Activated T-helper 2 cell treated with anti-CD3 and anti-CD28 coated beads, Interferon-gamma antibody, Interleukin-2, Interleukin-4, amounts not matched to agents 10 μg/mL and 5 μg/mL and 100 μg/mL, durations not matched to agents 14 hours and 24 hours and 36 hours (primary cell): ENCODE measurements at places on chromosomes 11 and 22.

GRCh38 chr11:46719048-46719542, at the start of gene F2:
F2 (plus strand) TSS chr11:46719213; CDS start chr11:46719236, 23 bp downstream.
- DNase-seq: no peak

- no peak for DNase-seq
These were observed 898 bp upstream of the ROBO3 start for GRCh38 chr11:124864176-124864891.

DNA sequence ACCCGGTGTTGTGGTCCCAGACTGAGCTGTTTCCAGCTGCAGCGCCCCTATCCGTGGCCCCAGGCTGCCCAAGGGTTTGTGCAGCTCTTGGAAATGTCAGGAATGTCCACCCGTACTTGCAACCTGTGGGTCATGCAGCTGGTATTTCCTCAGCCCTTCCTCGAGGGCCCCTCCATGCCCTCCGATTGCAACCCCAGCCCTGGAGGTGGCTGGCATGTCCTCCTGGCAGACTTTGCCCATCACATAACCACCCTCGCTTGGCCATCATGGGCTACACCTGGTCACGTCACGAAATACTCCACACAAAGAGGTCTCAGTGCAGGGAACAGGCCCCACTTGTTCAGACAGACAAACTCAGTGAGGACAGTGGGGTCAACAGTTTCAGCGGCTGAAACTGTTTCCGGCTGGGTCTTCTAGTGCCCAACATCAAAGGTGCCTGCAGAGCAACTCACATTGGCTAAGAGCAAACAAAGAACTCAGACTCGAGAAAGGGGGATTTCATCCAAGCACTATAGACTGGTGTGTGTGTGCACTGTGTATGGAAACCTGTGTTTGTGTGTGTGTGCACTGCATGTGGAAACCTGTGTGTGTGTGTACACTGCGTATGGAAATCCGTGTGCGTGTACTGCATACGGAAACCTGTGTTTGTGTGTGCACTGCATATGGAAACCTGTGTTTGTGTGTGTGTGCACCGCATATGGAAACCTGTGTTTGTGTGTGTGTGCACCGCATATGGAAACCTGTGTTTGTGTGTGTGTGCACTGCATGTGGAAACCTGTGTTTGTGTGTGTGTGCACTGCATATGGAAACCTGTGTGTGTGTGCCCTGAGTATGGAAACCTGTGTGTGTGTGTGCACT, 72.8 kb upstream of the CCND1 start:
- DNase-seq: no peak

DNA sequence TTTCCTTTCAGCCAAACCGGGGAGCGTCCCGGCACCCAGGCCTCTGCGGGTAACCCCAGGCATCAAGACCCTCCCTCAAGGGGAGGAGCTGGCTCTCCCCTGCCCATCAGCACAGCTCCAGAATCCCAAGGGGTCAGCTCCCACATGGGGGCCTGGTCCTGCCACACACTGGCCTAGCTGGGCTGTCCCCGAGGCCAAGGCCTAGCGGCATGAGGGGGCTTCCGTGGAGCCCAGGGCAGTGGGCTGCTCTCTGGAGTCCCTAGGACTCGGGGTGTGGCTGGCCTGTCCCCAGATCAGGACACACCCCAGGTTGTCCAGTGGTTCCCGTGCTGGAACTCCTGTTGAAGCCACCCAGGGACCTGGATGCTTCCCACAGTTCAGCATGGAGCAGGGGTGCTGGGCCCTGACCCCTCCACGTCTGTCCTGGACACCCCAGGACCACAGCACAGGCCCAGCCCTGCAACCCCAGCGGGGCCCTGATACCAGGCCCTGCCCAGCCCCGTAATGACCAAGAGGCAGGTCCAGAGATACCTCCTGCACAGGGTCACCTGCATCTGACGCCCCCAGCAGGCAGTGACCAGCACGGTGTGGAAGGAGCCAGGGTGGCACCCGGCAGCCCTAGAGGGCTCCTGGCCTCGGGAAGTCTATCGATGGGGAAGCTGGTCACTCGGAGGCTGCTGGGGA, 5.5 kb downstream of the HRAS start:
- DNase-seq: no peak

DNA sequence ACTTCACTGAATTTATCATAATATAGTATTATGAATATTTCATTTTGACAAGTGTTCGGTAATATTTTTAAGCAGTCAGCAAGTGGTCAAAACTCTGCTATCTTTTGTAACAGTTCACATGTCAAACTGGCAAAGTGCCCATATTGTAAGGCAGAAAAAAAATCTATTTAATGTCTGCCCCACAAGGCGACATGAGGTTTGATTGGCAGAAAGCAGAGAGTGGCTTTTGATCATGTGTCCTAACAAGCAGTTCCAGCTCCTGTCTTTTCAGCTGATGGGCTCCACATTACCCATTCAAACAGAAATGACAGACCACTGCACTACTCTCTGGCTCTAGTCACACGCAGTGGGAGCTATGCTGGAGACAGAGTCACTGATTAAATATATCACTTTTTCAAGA, 59.0 kb downstream of the SOX6 start:
- no peak for DNase-seq

GRCh38 chr11:100908746-100909145, 220.9 kb downstream of the PGR start:
- DNase-seq: no peak

- no peak for DNase-seq
These were observed 195.0 kb upstream of the NECTIN1 start for GRCh38 chr11:119924017-119924416.

DNA sequence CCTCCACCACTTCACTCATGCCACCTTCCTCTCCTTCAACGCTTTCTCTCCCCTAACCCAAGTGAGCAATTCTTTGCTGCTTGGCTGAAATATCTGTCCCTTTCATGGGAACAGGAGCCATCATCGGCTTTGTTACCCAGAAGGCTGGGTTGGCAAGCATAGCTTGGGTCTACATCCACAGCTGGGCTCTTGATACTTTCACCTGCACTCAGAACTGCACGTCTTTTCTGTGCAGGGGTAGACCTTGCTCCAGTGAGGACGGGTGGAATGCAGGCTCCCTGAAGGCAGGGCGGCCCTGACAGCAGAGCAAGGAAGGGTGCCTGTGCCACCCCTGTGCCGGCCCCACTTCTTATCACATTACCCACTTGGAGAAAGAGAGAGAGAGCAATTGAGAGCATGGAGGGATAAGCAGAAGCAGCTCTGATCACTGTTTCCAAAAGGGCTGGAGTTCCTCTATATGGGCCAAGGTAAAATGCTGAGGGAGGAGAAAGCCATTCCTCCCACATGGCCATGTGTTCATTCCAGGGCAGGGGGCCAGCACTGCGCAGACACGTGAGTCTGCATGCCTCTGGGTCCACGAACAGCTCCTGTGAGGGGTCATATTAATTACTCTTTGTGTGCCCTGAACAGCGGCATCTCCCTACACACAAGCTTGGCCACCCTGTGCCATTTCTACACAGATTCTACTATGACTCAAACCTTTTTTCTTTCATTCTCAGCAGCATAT, 181.8 kb downstream of the BUD13 start:
- no peak for DNase-seq

- no peak for DNase-seq
These were observed 25.1 kb downstream of the B3GAT1 start for GRCh38 chr11:134386945-134387344.

GRCh38 chr11:117720061-117720511, 76.9 kb downstream of the DSCAML1 start:
- DNase-seq: no peak

DNA sequence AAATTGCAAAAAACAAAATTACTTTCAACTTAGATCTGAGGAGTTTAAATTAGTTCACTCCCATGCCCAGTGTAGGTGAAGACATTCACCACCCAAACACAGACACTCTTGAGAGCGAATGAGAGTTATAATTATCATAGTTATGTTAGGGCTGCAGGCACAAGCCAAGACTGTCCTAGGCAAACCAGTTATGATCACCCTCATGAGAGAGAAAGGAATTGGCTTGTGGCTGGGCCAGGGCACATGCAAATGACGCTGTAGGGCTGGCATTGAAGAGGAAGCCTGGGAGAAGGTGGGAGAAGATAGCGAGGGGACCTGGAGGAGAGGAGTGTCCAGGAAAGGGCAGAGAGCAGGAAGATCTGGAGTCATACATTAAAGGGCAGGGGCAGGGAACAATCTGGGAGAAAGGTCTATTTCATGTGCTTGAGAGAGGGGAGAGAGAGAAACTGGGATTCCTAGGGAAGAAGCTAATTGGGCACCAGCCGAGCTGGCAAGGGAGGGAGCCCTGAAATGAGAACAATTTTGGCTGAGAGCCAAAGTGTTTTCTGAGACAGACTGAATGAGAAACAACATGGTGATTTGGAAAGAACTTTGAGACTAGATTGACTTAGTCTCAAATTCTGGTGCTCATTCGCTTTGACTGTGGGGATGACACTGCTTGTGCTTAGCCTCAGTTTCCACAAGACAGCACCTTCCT, 279.9 kb downstream of the KIRREL3 start:
- DNase-seq: no peak

DNA sequence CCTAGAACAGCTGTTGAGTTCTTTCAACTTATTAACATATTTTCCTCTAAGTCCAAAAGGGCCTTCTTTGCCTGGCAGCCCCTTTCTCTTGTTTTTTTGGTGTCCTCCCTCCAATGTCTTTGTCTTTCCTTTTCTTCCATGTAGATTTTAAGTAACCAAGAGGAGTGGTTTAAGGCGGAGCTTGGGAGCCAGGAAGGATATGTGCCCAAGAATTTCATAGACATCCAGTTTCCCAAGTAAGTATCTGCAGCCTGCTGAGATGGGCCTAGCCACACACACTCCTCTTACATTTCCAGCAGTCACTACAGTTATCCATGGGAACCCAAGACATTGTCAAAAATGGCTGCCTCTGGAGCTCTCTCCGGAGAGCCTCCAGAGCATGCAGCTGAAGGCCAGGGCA, 4.5 kb upstream of the TMA7B start:
- DNase-seq: no peak

DNA sequence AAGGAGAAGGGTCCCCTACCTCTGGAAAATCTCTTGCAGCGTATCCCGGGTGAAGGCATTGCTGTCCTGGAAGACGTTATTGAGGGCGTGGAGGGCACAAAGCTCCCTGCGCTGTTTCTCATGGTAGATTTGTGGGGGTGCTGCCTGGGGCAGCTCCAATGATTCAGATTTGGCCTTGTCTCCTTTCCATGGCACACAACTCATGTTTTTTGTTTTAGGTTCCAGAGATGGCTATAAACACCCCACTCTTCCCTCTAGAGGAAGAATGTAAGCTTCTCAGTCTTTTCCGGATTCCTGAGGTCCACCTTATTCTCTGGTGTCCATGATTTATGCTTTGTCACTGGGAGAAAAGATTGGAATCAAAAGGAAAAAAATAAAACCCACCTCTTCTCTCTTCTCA, 959 bp downstream of the JOSD1 start:
- DNase-seq: no peak

DNA sequence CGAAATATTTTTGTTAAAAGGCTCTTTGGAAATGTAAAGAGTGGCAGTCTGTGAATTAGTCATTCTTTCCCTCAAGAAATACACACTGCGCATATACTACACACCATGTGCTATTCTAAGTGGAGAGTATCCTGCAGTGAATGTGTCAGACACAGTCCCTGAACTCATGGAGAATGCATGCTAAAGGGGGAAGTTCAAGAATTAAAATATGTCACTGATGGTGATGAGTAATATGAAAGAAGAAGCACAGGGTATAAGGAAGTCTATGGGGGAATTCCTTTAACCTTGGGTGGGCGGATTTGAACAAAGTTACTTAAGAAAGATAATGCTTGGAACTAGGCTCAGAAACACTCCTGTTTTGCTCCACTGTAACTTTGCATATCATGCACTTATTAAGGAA, 153.0 kb downstream of the LRRC4C start:
- no peak for DNase-seq

DNA sequence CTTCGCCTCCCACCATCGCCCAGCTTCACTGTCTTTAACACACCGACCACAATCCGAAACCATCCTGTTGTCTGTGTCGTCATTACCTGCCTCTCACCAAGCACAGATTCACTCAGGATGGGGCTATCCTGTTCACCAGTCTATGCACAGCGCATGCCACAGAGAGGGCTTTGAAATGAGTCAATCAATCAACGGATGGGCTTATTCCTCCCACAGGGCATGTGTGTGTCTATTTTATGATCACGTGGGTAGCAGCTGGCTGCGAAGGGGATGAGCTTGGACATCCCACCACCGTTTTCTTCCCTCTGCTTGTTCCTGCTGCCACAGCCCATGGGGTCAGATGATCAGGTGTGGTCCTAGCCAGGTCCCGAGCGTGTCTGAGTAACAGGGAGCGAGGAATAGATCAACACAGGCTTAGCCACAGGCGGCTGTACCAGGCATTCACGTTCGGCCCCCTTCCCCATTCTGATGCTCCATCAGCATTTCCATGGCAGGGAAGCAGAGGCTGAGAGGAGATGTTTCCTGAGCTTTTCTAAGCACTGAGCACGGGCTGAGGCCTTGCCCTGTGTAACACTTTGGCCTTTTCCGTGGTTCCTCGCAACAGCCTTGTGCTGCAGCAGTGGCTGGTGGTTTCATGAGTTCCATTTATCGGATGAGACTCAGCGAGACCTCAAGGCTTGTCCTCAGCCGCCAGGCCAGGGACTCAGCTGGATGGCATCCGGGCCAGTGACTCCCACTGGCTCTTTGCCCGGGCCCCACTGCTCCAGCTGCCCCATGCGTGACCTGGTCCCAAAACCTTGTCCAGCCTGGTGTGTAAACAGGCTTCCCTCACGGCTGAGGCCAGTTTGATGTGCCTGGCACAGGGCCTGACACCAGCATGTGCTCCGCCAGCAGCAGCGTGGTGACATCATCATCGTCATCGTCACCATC, 48.1 kb upstream of the FGF3 start:
- no peak for DNase-seq

- DNase-seq: no peak
These were observed 9.6 kb downstream of the SMTNL1 start for GRCh38 chr11:57546869-57547475.

DNA sequence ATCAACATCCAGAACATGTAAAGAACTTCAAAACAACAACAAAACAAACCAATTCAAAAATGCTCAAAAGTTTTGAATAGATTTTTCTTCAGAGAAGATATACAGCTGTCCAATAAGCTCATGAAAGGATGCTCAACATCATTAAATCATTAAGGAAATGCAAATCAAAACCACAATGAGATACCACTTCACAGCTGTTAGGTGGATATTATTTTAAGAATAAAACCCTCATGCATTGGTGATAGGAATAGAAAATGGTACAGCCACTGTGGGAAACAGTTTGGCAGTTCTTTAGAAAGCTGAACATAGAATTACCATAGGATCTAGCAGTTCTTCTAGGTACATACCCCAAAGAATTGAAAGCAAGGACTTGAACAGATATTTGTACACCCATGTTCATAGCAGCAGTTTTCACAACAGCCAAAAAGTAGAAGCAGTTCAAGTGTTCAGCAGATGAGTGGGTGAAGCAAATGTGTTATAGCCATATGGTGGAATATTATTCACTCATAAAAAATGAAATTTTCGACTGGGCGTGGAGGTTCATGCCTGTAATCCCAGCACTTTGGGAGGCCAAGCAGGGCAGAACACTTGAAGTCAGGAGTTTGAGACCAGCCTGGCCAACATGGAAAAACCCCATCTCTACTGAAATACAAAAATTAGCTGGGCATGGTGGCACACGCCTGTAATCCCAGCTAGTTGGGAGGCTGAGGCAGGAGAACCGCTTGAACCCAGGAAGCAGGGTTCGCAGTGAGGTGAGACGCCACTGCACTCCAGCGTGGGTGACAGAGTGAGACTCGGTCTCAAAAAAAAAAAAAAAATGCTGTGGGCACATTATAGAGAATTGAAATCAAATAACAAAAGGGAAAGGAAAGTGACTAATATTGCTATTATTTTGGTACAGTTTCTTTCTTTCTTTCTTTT, 42.9 kb downstream of the CBL start:
- no peak for DNase-seq

- DNase-seq: no peak
These were observed 4.6 kb downstream of the APOL4 start for GRCh38 chr22:36197065-36197440.

- no peak for DNase-seq
These were observed 66.9 kb upstream of the RRM1 start for GRCh38 chr11:4027746-4028145.
